ENCODE measurements at places on chromosomes 7 and 10.

GRCh38 chr7:48250441-48250951 lies 79.2 kb downstream of the ABCA13 start:
- no peak for DNase-seq

DNA sequence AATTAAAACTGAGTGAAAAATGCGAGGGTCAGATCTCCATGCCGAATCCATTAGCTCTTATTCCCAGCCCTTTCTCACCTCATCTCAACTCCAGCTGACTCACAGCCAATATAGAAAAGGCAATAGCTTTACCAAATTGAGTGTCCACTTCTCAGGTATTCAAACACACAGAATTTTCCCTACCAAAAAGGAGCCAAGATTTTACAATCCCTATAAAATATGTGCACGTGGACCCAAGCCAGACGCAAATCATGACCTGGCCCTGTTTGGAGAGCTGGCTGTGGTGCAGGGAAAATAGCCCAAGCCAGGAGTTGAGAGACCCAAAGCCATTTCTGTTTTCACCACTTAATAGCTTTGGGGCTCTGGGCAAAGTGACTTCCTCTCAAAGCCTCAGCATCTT lies 379.7 kb upstream of the AUTS2 start:
- no peak for DNase-seq

DNA sequence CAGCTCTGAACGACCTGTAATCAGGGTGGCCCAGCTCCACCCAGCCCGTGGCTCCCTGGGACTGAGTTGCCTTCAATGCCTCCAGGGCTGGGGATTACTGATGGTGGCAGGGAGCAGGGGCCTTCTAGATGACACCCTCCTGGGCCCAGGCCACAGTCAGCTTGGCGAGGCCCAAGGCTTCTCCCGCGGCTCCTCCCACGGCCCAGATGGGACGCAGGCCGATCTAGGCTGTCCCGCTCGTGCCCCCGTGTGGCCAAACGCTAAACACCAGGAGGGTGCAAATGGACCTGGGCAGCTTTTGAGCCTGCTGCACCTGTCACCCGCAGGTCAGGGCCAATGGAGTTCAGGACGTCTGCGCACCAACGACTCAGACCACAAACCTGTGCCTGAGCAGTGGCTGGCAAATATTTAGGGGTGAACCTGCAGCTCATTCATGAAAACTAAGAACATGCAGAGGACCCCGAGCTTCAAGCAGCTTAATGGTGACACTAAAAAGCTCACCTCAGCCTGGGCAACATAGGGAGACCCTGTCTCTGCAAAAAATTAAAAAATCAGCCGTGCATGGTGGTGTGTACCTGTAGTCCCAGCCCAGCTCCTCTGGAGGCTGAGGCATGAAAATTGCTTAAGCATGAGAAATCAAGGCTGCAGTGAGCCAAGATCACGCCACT lies 43.2 kb downstream of the ASB13 start:
- no peak for DNase-seq

DNA sequence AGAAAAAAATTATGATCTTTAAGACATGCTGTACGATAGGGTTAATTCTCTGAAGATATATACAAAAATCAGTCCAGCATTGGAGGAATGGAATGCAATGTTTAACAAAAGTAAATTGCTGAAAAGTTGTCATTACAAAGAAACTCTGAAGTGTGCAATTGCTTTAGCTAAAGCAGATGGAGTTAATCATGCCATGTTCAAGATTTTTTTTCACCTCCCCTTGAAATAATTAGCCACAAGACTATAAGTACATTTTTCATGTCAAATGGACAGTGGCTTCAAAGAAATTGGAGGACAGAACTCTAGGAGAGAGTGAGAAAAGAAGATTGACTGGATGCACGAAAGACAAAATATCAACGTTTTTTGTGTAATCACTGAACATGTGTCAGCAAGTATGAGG lies 63.1 kb upstream of the MEOX2 start:
- no peak for DNase-seq

DNA sequence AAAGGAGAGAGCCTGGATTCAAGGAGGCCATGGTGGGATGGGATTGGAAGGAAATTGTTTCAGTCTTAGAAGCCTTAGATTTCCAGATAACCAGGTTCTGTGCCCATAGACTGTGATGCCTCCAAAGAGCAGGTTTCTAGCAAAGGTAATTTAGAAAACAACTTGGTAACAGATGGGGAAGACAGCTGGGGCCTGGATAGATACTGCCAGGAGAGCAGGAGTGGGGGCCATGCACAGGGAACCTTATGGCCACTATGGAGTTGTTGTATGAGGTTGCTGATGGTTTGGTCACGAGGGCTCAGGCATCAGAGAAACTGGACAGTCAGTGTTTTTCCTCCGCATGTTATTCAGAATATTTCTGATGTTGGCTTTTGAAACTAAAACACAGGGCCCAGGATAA lies 901.9 kb downstream of the LRMDA start:
- DNase-seq, result no peak

DNA sequence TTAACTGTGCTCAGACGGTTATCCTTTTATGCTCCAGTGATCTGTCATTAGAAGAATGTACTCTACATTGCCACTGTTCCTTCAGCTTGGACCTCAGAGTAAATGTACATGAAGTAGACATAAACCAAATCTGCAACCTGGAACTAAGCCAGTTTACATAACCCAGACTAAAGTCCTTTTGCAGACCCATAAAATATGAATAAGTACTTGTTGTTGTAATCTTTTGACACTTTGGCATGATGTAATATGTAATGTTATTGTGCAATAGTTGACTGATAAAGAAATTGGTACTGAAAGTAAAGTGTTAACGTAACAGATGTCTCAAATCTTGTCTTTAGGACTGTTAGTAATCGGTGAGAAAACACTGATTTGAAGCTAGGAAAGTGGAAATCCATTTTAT lies 115.8 kb upstream of the SORCS1 start:
- no peak for DNase-seq

- no peak for DNase-seq
Observed at GRCh38 chr7:136677471-136678365, 190.7 kb upstream of the CHRM2 start.

DNA sequence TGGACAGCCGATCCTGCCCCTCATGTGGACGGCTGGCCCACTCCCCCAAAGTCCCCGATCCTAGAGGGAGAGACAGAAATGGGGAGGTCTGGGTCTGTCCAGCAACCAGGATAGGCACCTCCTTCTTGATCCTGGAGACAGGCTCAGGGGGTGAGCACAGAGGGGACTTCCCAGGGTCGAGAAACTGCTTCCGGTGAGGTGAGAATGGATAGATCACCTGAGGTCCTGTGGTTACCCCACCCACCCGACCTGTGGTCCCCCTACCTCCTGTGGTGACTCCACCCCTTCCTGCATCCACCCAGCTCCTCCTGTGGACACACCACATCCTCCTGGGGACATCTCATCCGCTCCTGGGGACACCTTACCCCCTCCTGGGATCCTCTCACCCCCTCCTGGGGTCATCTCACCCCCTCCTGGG lies 27.4 kb upstream of the RASGEF1A start:
- DNase-seq, result no peak

DNA sequence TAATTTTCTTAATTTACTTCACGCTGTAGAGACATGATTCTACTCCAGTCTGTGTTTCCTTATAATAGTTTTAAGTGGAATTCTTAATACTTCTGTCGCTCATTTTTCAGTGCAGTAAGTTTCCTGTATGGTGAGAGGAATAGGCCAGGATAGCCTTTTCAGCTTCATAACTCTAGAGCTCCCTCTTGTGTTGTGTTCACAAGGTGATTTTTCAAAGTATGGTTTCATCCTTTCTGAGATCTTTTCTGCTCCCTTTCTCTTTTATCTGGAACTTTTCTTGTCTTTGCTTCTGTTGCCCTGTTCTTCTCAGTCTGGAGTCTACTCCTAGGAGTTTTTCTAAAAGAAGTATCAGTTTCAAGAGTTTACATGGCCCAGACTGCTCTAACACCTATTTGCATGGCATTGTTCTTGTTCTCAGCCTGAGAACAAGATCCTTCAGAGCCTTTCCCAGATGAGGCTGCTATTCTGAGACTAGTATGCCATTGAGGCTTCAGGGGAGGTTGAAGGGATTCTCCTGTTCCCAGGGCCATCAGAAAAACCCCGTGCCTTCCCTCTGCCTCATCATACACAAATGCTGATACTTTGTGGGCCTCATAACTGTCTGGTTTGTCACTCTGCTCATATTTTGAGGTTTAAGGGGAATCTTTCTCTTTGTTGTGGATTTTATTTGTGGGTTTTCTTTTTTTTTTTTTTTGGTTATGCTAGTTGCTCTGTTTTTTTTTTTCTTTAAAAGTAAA lies 21.8 kb downstream of the NET1 start:
- DNase-seq, result no peak

- no peak for DNase-seq
Observed at GRCh38 chr7:11570922-11571550, 261.0 kb downstream of the THSD7A start.

GRCh38 chr10:543131-543530 lies 146.3 kb downstream of the DIP2C start:
- no peak for DNase-seq

- no peak for DNase-seq
Observed at GRCh38 chr10:14926722-14927416, 27.0 kb downstream of the DCLRE1C start.

DNA sequence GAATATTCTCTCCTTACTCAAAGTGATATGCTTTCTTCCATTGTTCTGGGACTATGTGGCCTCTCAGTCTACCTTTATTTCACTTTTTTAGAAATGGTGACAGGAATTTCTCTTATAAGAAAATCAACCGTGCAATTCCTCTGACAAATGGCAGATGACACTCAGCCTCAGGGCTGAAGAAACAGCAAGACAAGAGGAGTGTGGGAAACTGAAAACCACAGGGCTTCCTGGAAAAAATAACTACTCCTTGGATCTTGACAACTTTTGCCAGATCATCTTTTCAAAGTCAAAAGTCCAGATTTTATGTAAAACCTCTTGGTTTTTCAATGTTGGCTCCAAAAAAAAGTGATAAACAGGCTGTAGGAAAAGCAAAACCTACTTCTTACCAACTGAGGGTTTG lies 121.5 kb downstream of the TYW1B start:
- no peak for DNase-seq

- DNase-seq, result no peak
Observed at GRCh38 chr10:14093730-14094484, 236.8 kb downstream of the FRMD4A start.

- DNase-seq, result peak; percentile 90
Observed at GRCh38 chr10:36759141-36759805, 366.1 kb upstream of the ANKRD30A start.

DNA sequence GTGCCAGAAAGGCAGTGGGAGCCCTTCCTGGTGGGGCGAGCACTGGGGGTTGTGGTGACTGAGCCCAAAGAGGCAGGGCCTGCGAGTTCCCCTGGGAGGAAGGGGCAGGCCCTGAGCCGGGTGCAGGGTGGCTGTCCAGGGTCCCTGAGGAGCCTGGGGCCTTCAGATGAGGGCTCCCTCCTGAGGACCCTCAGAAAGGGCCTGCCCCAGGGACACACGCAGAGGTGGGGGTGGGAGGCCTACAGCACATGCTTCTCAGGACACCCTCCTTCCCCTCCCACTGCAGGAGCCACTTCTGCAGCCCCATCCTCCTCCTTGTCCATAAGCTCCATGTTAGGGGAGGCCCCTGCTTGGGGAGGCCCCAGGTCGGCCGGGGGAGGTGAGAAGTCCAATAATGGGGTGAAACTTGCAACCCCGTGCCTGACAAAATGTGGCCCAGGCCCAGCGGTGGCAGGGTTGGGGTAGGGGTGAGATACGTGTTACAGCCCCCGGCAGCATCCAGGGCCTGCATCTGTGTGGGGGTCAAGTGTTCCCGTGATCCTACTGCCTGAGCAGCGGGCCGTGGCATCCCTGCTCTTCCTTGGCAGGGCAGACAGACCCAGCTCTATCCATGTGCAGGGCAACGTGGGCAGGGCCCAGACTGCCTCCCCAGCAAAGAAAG lies 31.8 kb upstream of the RET start:
- no peak for DNase-seq

DNA sequence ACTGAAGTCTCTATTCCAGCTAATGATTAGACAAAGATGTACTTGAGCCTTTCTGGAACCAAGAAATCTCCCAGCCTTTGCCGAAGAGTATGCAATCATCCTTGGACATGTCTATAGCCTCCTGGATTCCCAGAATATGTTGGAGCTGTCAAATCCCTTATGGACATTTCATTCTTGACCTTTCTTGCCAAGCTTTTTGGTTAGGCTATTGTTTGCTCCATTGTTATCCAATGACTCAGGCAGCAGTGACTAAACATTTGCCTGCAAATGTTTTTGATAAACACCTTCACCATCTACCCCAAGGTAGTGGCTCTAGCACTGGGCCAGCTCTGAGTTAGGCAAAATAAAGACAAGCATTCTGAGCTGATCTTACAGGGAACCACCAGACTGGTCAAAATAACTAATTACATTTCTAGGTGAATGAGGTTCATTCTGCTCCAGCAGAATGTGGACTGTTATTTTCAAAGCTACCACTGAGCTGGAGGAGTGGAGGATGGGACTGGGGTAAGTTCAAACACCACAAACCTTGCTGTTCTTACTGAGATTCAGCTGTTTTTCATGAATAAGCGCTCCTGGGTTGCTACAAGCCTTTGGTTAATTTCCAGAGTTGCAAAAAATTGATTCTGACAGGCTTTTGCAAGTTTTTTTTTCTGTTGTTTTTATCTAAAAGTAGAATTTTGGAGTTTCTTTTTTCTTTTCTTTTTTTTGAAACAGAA lies 81.0 kb downstream of the TMEM270 start:
- DNase-seq, result peak; percentile 32

- DNase-seq, result no peak
Observed at GRCh38 chr10:69181433-69181832, 1.4 kb downstream of the SUPV3L1 start.

- no peak for DNase-seq
Observed at GRCh38 chr10:93498166-93498565, 1.8 kb downstream of the CEP55 start.

GRCh38 chr10:45442662-45443061 lies 68.6 kb downstream of the ALOX5 start:
- no peak for DNase-seq

GRCh38 chr7:33072471-33072870 lies 9.9 kb upstream of the NT5C3A start:
- peak; percentile 20 for DNase-seq

DNA sequence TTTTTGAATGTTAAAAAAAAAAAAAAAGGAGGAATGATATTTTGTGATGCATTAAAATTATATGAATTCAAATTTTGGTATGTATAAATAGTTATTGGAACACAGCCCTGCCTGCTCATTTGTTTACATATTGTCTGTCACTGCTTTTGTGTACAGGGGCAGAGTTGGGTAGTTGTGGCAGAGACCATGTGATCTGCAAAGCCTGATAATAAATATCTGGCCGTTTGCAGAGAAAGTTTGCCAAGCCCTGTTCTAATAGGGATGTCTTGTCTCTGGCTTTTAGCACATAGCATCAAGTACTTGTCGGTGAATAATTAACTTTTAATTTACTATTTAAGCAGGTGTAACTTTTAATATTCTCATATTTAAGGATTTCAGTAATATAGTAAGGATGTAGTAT lies 19.8 kb downstream of the TSPAN13 start:
- no peak for DNase-seq

DNA sequence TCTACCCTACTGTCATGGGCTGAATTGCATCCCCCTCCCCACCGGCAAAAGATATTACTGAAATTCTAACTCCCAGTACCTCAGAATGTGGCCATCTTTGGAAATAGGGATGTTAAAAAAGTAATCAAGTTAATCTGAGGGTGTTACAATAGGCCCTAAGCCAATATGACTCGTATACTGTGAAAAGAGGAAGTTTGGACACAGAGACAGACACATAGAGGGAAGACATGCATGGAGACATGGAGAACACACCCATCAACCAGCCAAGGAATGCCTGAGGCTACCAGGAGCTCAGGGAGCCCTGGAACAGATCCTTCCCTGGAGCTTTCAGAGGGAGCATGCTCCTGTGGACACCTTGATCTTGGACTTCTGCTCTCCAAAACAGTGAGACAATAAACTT lies 138.2 kb upstream of the ADO start:
- DNase-seq, result no peak

GRCh38 chr7:64433590-64433989 lies 119.8 kb downstream of the ZNF736 start:
- DNase-seq, result no peak

Measured in AG09309 (cell line).